Sigmoid colon (tissue), 7 donors: ENCODE measurements at places on chromosomes 7 and 10. TPM values are rescaled to one million over a fixed set of nuclear protein-coding genes. Genes with fewer than 3 reads are reported as not detected.

TCAF2 gene
- total RNA-seq: 0.83 TPM

DNA sequence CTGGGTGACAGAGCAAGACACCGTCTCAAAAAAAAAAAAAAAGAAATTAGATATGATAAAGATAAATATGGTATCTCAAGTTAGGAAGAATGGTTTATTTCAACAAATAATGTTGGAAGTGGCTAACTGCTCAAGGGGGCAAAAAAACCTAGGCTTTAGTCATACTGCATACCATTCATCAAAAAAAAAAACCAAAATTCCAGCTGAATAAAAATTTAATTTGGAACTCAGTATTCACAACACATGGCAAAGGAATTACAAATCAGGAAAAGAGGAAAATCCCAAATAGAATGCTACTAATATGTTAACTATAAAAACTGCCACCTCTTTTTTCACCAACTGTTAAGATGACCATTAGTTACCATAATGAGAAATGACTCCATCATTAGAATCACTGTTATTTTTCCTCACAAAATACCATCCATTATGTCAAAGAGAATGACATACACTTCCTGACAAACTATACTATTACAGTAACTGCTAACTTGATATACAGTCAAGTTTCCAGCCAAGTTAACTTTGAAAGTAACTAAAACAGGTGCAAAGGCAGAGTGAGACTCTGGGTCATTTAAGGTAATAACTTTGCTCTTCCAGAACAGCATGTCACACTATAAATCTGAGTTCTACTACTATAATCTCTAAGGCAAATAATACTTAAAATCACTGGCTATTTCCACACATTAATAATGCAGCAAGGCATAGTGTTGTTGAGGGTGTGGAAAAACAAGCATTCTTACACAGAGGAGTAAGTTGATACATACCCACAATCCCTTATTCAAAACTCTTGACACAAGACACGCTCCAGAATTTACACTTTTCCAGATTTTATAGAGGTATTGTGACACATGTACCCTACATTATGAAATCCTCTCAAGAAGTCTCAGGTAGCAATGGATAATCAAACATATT lies 10.2 kb downstream of the KBTBD2 start:
- no peak for DNase-seq

GRCh38 chr10:106380706-106381105 lies 783.8 kb downstream of the SORCS1 start:
- DNase-seq: no peak

IFIT1B gene
- not detected for total RNA-seq

DNA sequence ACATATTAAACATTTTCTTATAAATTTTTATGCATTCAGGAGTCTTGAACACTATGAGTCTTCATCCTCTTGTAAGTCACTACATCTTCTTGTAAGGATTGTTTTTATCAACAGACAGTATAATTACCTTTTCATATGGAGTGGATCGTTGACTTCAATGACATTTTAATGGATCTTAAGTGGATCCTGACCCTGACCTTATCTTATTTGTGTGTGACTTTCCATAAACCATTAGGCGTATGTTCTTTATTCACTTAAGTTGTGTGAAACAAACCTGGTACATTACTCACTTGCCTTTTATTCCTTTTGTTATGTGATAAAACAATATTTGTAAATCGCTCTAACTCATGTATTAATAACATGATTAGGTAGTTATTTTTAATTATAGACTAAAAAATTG lies 18.5 kb upstream of the SEMA3C start:
- DNase-seq: no peak

- DNase-seq: no peak
These were observed 7.9 kb upstream of the ATE1 start for GRCh38 chr10:121935702-121936101.

ATG9B gene
- total RNA-seq: not detected

GRCh38 chr10:30697806-30698205 lies 68.3 kb upstream of the LYZL2 start:
- DNase-seq: no peak

DNA sequence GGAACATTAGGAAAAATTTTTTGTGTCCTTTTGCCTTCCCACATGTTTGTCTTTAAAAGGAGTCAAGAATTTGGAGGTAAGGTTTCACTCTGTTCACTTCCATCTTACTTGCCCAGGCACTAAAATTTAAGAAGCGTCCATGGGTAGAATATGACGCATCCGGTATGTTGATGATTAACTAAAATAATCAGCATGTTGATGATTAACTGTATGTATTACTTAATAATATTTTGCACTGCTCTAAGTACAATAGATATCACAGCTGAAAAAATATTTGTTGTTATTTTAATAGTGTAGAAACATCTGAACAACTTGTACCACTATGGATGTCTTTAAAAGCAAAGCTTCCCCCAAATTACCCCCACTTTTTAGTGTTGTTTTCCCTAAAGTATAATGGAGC lies 11.5 kb downstream of the ANKRD22 start:
- no peak for DNase-seq

GRCh38 chr10:114749510-114749909 lies 72.1 kb upstream of the FHIP2A start:
- DNase-seq: no peak

GRID2IP gene
- total RNA-seq: not detected

PRKAR1B gene
- total RNA-seq: 11.4 TPM

- no peak for DNase-seq
These were observed 25.2 kb downstream of the ACTA2 start for GRCh38 chr10:88927416-88927690.

GRCh38 chr10:132336919-132337407 lies 5.0 kb downstream of the LRRC27 start:
- DNase-seq: peak; percentile 64

DNA sequence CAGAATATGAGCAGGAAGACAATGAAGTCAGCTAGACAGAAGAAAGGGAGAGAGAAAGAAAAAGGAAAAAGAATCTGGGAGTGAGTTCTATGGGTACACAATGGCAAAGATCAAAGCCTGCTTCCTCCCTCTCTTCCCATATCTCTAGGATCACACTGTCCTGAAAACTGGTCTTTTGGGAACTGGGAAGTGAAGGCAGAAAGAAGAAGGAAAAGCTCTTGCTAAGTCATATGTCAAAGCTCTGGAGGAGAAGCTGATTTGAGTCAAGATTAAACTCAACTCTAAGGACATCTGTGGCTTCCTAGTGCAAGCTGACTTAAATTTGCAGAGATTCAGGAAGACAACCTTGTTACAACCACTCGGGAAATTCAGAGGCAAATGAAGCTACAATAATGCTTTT lies 147.5 kb downstream of the DOCK4 start:
- no peak for DNase-seq

GRCh38 chr10:29843143-29843542 lies 208.4 kb upstream of the SVIL start:
- DNase-seq: peak; percentile 88

DNA sequence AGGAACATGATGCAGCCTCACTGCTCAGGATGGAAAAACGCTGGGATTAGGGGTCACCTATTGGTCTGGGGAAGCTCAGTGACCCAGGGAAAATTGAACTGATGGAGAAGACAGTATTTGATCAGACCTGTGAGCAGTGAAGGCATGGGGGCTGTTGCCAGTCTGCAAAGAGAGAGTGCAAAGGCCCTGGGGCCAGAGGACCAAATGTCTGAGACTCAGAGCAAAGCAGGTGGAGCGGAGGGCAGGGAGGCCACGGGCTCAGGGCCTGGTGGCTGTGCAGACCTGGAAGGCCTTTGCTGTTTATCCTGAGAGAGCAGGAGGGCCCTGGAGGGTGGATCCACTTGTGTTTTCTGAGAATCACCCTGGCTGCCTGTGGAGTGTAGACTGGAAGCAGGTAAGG lies 67.1 kb downstream of the INPP5A start:
- no peak for DNase-seq

- peak; percentile 86 for DNase-seq
These were observed 31.2 kb downstream of the JCAD start for GRCh38 chr10:30028006-30028737.

GOLGA7B gene
- 0.55 TPM for total RNA-seq

DNA sequence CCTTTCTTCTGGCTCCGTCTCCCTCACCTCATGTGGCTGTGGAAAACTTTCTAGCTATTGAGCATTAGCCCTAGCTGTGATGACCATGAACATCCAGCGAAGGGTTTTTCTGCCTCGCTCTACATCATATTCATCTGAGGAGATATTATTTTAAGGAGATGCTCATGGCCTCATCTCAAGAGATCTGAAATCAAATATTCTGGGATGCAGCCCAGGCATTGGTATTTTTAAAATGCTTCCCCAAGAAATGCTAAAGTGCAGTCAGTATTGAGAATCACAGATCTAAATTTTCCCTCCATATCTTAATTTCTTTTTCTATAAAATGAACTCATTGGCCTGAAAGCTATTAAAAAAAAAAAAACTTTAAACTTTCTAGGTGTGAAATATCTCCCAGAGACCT lies 238.2 kb upstream of the CELF2 start:
- no peak for DNase-seq

DNA sequence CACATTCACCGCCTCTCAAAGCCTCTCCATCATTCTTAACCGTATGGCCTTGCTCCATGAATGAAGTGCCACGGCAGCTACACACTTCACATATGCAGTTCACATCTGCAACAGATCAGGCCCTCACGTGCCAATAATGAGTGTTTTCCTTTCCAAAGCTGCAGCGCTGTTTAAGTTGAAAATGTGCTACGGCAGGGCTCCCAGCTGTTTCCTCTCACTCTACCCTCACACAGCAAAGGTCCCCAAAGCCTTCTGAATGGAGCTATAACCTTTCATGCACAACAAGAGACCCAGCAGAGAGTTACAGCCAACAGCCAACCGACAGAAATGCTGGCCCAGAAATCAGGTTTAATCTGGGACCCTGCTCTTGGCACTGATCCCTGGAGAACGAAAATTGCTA lies 236.1 kb downstream of the ELMO1 start:
- no peak for DNase-seq

GRCh38 chr10:122161795-122162194 lies 109.3 kb upstream of the BTBD16 start:
- DNase-seq: no peak

GRCh38 chr10:58648131-58648530 lies 135.5 kb downstream of the BICC1 start:
- DNase-seq: no peak

- DNase-seq: no peak
These were observed 99.6 kb downstream of the NRP1 start for GRCh38 chr10:33234831-33235237.

DNA sequence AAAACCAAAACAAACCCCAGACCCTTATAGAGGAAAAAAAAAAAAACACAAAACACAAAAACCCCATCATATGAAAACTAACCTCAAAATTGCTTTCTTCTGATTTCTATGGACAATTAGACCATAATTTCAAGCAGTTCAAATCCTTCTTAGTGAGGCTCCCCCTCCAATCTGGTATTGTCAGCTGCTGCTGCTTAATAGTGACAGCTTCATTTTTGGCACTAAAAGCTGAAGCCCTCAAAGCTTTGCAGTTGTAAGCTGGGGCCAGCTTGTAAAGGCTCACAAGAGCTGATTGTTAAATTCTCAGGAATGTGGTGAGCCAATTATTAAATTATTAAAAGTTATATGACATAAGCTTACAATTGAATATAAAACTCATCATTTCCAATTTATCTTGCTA lies 21.9 kb downstream of the ATXN7L1 start:
- DNase-seq: no peak

DNA sequence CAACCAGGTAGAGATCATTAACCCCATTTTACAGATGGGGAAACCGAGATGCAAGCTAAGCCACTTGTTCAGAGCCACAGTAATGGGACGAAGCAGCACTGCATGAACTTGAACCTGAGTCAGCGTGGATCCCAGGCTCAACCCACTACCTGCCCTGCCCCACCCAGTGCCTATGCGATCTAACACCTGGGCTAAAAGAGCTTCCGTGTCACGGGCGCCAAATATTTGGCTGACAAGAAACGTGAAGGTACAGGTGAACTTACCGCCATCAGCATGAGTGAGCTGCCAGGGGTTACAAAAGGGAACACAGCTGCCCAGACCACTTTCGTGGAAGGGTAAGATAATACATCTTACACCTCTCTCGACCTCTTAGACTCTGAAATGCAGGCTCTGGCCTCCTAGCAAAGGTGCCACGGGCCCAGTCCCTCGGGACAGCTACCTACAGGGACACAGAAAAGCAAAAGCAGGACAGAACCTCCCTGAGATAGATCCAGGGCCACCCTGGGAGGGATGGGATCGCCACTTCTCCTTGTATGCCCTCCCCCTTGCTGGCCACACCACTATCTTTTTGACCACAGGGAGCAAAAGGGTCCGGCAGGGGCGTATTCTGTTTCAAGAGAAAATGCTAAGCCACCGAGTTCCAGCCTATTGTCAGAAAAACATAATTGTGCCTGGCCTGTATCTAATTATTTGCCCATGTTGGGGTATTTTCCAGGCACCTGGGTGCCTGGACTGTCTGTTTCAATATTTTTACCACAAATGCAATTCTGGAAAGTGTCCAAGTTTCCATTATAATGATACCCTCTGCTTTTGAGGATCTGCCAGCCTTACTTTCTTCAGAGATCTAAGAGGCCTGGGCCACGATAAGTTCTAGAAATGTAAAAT lies 6.4 kb downstream of the CHST15 start:
- peak; percentile 61 for DNase-seq

DNA sequence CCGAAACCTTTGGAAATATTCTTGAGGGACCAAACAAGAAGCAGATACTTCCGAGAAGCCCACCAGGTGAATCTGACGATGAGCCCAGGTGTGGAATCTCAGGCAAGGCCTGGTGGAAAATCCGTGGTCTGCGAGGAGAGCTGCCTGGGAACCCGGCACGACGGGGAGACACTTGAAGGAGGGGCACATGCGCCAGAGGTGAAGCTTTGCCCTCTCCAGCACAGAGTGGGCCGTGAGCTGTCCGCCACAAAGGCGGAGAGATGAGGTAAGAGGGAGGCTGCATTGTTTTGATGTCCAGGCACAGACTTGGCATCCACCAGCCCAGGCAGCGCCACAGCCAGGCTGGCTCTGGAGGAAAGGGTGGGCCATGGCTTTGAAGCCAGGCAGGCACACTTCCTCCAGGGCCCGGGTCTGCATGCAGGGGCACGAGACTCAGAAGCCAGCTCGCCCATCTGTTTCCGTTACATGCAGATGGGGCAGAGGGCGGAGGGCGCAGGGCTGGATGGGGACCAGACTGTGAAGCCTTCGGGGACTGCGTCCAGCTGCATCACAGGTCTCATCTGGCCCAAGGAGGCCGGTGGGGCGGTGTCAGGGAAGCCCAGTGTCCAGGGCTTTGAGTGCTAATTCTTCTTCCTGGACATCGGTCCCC lies 45.4 kb downstream of the CALML3 start:
- no peak for DNase-seq
